ENCODE measurements at places on chromosomes 7 and 10.

DNA sequence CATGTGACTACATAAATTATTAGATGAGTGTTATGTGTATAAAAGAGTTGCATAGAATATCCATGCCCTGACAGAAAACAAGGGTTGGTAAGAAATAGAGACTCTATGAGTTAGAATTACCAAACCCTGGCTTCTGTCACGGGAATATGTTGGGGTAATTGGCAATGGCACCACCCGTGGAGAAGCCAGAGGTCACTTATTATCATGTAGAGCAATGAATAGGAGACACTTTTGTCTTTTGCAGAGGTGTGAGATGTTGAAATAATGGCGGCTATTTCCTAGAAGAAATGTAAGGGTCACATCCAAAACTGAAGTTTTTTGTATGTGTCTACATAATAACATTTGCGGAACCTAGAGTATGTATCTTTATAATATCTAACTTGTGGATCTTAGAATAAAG lies 35.3 kb downstream of the ABCB5 start:
- DNase-seq = no peak

DNA sequence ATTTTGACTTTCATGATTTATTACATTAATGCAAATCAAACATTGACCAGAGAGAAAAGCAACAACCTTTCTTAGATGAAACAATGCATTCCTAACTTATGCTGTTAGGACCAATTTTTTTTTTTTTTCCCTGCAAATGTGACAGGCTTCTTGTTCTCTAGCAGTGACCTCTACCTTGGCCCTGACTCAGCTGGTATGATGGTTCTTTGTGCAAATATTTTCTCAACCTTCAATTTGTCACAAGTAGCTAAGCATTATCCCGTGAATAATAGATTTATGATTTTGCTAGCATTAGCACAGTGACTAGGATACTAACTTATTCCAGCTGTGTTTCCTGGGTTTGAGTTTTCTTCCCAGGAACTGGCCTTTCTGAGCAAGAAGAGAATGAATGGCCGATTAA lies 64.9 kb downstream of the PPP1R9A start:
- DNase-seq = no peak

- no peak for DNase-seq
Measured at GRCh38 chr7:69674701-69675182, 76.5 kb downstream of the AUTS2 start.

DNA sequence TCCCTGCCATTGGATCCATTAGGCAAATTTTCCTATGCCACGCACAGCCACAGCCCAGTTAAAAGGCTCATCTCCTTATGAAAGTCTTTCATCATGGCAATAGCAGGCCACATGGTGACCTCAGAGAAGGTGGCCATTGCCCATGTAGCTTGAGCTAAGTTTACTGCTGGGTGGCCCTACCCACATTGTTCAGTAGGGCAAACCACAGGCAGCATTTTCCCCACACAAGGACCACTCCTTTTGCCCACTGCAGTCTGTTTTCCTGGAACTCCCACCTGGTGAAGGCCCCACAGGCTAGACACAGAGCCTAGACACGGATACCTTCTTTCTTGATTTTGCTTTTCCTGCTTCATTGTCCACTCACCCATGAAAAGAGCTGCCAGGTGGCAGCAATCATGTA lies 101.5 kb upstream of the NPVF start:
- no peak for DNase-seq

DNA sequence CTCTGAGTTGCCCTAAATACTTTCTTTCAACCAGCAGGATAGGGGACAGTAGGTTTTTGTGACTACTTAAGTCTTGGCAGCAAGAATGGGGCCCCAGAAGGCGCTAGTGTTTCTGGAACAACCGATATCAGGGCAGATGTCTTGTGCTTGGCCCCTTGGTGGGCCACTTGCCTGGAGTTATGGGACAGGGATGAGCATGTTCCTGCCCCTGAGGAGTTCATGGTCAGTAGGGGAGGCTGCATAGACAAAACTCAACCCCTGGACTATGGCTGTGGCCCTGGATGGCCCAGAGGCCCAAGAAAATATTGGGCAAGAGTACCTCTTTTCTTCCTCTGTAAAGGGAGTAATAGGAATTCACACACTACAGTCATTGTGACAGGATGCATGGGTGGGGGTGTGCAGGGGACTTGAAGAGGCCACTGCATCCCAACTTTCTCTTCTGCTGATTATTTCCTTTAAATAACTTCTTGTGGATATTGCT lies 57.7 kb upstream of the IGFBP3 start:
- DNase-seq = no peak

GRCh38 chr7:159119026-159119741 lies 25.5 kb downstream of the VIPR2 start:
- no peak for DNase-seq

GRCh38 chr7:159062569-159062968 lies 82.1 kb downstream of the VIPR2 start:
- DNase-seq = no peak

GRCh38 chr10:79942261-79943185 lies 6.4 kb downstream of the SFTPD start:
- peak; percentile 36 for DNase-seq

GRCh38 chr10:97412891-97413304 lies 11.8 kb upstream of the RRP12 start:
- no peak for DNase-seq
